Stimulated activated CD4-positive, alpha-beta T cell treated with anti-CD3 and anti-CD28 coated beads, Interleukin-15, amount 100 ng/mL, for 1 hour (primary cell): ENCODE measurements at places on chromosomes 5 and 9.

DNA sequence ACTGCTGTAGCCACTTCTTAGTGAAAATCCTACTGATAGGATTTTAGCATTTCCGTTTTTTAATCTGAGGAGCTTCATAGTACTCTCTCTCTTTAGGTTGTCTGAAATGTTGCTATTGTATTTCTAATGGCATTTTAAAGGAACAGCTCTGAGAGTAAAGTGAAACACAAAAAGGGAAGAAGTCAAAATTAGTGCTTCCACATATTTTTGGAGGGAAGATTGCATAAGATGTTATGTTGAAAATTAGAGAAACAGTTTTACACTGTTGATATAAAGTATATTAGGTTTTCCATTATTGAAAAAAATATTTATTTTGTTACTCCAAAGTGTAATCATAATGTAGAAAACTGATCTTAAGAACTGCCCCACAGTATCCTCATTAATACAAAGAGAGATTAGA, 525.1 kb downstream of the TAF11L14 start:
- DNase-seq, result no peak

- DNase-seq, result no peak
Observed at GRCh38 chr9:18728642-18729041, 254.7 kb downstream of the ADAMTSL1 start.

GRCh38 chr9:112550531-112550930, 63.9 kb downstream of the KIAA1958 start:
- DNase-seq, result no peak

- no peak for DNase-seq
Observed at GRCh38 chr5:135866016-135866415, 29.6 kb downstream of the IL9 start.
